Activated naive CD8-positive, alpha-beta T cell treated with anti-CD3 and anti-CD28 coated beads for 36 hours (primary cell): ENCODE measurements at places on chromosomes 5 and 9.
A peak's percentile ranks its signal among the peaks of the same experiment; 100 is the strongest.

- DNase-seq: no peak
Measured at GRCh38 chr5:137292461-137293027, 206.6 kb downstream of the SPOCK1 start.

DNA sequence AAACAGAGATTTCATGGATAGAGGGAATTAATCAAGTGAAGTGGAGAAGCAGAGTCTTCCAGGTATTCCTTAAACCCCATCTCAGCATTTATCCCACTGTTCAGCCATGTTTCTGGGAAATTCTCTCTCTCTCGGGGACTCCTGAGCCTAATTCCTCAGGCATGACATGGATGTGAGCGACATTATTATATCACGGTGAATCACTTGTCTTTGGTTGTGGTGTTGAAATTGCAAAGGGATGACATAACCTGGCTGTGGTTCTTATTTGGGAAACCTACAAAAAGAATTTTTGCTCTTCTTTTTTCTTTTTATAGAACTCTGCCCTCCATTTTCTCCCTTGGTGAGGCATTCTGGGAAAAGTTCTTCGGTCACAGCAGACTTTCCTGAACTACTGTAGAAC, 457.9 kb upstream of the PTGER4 start:
- no peak for DNase-seq

- DNase-seq: no peak
Measured at GRCh38 chr5:129496421-129496820, 36.3 kb downstream of the ADAMTS19 start.

DNA sequence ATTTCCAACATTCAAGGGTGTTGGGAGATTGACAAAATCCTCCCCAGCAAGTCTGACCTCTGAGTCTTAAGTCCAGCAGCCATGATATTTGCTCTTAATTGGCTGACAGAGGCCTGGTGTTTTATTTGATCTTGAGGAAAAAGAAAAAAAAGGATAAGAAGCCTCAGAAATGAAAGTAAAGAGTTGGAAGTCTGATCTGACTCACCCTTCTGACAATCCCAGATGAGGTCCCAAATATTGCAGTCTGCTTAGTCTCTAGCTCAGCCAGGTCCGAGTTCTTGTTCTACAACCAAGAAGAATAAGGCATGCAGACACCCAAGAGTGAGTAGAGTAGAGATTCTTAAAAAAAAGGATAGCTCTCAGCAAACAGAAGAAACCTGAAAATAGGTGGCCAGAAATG, 632.5 kb upstream of the ST8SIA4 start:
- no peak for DNase-seq

DNA sequence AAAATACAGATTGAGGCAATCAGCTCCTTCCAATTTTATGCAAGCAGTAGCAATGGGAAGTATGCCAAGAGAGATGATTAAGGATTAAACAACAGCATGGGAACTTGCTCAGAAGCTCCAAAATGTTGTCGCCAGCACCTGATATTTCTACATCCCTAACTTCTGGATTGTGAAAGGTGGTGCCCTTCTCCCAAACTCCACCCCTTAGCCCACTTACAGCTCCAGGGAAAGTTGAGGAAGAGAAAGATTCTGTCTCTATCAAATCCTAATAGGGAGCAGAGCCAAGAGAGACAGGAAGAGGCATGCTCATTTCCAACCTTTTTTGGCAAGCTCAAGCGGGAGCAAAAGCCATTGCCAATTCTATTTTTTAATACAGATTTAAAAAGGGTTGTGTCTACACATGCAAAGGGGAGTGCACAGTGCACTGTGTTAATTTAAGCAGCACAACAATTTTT, 92.4 kb upstream of the NR3C1 start:
- no peak for DNase-seq

DNA sequence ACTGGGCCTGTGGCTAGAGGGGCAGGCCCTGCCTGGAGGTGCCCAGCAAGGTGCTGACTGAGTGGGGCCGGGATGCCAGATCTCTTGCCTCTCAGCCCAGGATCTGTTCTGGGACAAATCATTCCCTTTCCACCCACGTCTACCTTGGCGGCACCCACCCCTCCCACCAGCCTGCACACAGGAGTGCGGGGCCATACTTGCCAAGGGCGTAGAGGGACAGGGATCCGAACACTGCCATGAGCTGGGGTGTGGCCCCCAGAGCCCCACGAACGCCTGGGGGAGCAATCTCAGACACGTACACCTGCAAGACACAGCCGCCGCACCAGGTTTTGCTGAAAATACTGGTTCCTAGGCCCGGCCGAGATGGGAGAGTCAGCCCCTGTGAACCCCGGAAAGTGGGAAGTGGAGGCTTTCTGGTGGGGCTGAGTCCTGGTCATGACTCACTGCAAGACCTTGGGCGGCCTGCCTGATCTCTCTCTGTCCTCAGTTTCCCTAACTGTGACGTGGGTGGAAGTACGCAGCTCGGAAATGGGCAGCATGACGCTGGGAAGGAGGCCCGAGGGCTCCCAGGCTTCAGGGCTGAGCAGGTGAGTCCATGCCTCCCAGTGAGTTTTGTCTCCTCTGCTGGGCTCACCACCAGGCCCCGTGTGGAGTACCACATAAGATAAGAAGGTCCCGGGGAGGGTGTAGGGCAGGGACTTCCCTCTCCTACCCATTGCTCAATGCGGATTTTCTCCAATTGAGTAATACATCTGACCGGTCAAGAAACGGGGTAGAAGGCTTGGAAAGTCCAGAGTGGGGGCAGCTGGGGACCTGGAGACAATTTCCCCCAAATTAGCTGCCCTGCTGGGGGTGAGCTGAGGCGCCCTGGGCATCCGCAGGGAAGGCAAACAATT, 2.6 kb downstream of the SLC2A6 start:
- DNase-seq: no peak

- DNase-seq: no peak
Measured at GRCh38 chr5:26530305-26530704, 508.1 kb downstream of the CDH9 start.

GRCh38 chr5:172548311-172548731, 92.7 kb upstream of the NEURL1B start:
- DNase-seq: no peak

DNA sequence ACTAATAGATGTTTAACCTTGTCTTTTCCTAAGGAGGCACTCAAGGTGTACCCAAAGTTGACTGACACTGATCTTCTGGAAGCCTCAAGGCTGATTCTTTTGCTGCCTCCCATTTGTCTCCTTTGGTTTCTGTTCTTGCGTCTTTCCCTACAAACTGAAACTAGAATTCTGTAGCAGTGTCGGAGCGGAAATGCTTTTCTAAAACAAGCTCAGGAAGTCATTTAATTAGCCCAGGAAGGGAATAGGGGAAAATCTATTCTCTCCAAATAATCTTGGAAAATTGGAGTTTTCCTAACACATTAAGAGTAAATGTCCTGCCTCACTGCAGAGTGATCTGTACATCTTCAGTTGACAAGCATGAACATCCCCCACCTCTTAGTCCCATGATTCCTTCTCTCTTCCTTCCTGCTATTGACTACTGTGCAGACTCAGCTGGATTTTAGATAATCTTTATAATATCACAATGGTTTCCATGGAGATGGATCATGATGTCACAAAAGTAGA, 182.7 kb downstream of the NR3C1 start:
- DNase-seq: no peak

DNA sequence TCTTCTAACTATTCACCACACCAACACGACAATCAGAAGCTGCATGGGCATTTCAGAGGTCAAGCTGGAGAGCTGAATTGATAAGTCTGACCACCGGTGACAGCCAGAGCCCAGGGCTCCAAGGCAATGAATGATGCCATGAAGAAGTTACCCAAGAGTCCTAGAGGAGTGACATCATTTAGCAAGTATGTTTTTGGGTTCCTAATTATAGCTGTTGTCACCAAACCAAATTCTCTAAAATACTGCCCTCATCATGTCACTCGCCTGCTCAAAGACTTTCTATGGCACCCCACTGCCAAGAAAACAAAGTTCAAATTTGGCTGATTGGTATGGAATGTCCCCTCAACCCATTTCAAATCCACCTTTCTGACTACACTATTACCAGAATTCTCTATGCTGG, 235.1 kb downstream of the SPOCK1 start:
- no peak for DNase-seq

GRCh38 chr9:113416149-113416721, 5.7 kb downstream of the C9orf43 start:
- no peak for DNase-seq

DNA sequence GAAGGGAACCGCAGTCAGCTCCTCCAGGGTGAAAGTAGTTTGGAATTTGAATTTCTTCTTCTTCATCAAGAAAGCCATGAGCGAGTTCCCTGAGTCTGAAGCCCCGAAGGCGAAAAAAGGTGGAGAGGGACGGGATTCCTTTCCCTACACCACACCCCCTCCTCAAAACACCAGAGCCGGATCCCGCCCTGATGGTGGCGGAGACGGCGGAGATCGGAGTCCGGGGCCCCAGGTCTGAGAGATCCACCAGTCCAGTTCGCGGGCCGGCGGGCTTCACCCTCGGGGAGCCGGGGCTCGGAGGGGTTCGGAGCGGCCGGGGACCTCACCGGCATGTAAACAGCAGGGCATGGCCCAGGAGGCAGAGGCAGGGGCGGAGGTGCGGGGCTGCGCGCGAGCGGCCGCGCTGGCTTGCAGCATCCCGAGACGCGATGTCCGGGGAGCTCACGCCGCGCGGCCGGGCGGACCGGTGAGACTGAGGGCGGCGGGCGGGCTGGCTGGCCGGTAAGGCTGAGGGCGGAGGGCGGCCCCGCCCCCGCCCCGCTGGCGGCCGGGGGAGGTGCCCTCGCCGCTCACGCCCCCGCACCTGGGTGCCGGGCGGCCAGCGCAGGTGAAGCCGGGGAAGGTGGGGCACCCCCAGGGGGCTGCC, 606 bp downstream of the EEIG1 start:
- peak; percentile 69 for DNase-seq

GRCh38 chr5:129909225-129909624, 5.0 kb downstream of the CHSY3 start:
- DNase-seq: no peak

DNA sequence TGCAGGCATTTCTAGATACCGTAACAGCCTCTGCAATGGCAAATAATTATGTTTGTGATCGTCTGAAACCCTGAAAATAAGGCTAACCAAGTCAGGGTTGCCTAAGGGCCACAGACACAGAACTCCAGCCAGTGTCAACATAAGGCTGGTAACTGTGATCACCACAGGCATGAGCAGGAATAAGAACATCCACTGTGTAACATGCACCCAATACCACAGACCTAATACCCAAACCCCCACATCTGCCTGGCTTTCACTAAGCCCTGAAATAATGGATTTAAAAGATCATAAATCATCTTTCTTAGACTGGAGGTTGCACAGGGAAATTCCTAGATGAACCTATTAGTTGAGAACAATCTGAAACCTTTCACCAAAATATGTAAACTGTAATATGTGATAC, 394.5 kb downstream of the NFIB start:
- no peak for DNase-seq

GRCh38 chr5:92951746-92952145, 629.3 kb downstream of the NR2F1-AS1 start:
- DNase-seq: no peak

DNA sequence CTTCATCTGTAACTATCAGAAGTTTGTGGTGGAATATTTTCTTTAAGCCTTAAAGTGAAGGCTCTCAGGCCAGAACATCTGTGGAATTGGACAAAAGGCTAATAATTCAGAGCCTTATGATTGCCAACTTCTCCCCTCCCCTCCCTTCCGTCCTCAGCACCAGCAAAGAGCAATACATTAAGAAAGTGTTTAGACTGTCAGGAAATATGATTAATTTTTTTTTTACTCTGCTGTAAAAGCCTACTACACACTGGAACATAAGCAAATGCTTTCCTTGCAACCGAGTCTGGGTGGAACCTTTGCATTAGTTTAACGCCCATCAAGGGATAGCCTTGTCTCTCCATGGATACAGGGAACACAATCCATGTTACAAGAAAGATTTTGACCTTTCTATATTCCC, 110.3 kb upstream of the TARS1 start:
- DNase-seq: no peak

DNA sequence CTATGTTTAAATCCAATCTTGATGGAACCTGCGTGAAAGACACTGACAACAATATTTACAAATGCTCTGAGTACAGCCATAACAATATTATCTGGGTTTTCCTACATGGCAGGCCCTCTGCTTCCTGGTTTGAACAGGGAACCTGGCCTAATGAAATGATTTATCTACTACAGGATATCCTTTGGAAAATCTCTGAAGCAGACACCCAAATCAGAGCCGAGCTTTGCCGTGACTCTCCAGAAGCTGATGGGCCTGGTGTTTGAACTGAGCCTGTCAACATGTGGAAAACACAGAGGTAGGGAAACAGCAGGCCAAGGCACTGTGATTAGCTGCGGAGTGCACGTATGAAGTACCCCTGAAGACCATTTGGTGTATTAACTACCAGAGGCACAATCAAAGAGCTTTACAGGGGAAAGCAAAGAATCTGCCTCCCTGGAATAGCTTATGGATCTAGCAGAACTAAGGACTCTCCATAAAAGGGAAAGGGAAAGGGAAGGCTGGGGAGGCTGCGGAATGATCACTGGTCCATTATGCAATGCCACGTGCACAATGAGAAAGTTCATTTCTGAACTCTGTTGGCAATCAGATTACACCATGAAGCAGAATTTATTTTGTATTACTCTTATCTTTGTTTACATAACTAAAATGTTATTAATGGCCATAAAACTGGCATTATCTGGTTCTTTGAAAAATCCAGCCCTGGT, 321.9 kb downstream of the EBF1 start:
- DNase-seq: no peak

DNA sequence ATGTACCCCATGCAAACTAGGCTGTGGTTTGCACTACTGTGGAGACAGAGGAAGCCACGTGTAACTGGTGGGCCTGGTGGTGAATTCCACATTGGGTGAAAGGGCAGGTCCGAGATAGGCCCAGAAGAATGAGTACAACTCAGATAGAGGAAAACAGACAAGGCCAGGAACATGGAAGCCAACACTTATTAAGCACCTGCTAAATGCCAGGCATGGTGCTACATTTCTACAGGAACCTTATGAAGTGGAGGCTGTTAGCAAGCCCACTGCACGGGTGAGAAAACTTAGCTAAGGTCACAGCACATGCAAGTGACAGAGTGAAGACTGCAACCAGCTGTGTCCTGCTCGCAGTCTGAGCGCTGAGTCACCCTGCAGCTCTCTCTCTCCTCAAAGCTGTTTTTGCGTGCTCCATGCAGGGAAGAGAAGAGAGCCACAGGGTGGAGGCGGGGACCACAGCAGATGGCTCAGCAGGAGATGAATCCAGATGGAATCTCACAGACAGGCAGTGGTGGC, 65.5 kb upstream of the SPTLC1 start:
- no peak for DNase-seq

DNA sequence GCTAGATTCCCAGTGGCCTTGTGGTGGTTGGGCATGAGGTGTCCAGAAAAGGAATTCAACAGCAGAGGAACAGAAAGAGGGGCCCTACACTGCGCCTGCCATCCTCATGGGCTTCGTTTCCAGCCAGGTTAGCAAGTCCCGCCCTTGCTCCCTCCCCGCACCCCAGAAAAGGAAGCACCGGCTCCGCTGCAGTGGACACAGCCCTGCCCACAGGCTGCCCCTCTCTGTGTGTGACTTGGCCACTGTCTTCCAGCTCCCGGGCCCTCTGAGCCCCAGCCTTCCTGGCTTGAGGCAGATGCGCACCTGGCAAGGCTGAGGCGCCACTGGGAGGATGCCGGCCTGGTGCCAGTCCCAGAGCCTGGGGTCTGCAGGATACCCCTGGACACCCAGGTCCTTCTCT, 305.0 kb upstream of the IRX4 start:
- DNase-seq: no peak
